ENCODE measurements at places on chromosomes 16 and 17. TPM values are rescaled to one million over a fixed set of nuclear protein-coding genes. Genes with fewer than 3 reads are reported as not detected.

GRCh38 chr16:71625113-71625850 lies 702 bp upstream of the MARVELD3 start:
- H3K36me3 ChIP-seq, result no peaks in the 10 kb centered on the region
- DNase-seq, result no peak
- H3K4me3 ChIP-seq, result no peak overlapping the region

Gene SLFN12L
- total RNA-seq, result 6.3 TPM

Gene ITGA2B
- total RNA-seq, result 3.4 TPM

DNA sequence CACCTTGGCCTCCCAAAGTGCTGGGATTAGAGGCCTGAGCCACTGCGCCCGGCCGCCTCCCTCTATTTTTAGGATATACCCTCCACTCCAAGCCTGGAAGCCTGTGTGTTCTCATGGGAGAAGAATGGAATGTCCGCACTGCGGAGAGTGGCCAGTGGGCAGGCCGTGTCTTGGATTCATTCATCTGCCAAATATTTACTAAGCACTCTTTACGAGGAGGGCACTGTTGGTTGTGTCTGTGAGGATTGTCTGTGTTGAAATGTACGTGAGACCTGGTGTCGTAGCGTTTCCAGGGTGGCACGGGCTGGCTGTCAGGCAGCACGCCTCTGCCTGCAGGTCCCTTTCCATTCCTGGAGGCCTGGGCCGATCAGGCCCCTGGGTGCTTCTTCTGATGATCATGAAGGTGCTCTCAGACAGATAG lies 19.2 kb downstream of the PGS1 start:
- peaks cover 4% of the 10 kb centered on the region for H3K4me1 ChIP-seq
- H3K27me3 ChIP-seq, result no peaks in the 10 kb centered on the region
- H3K36me3 ChIP-seq, result no peaks in the 10 kb centered on the region
- DNase-seq, result peak; percentile 77

Gene KRT25
- not detected for total RNA-seq

Gene SLC4A1
- 1.5 TPM for total RNA-seq

Gene NPIPA3
- total RNA-seq, result 5.4 TPM

Gene SCIMP
- 5.8 TPM for total RNA-seq

Data from aorta (tissue), 5 donors.